A172 (cell line): ENCODE measurements at places on chromosomes 4 and X. TPM values are rescaled to one million over a fixed set of nuclear protein-coding genes. Genes with fewer than 3 reads are reported as not detected.

The ZRSR2 gene
- total RNA-seq = 5.5 and 8.0 TPM in 2 replicates

The MUC7 gene
- total RNA-seq = not detected in 2 replicates

The TXK gene
- total RNA-seq = not detected in 2 replicates

The BEX2 gene
- total RNA-seq = 0.76 and 2.6 TPM in 2 replicates

The PDGFC gene
- total RNA-seq = 27.5 and 36.9 TPM in 2 replicates

The S100G gene
- not detected in 2 replicates for total RNA-seq

The ADH1C gene
- total RNA-seq = 0.05 TPM in 1 of 2 replicates, not detected in the other

The PIR gene
- total RNA-seq = 46.9 and 61.1 TPM in 2 replicates

The ATP8A1 gene
- total RNA-seq = not detected in 2 replicates

The TMEM31 gene
- not detected in 2 replicates for total RNA-seq

The CXCL3 gene
- not detected in 2 replicates for total RNA-seq

The ZNF630 gene
- 2.7 and 3.5 TPM in 2 replicates for total RNA-seq

The TEX13C gene
- total RNA-seq = 0.28 and 0.60 TPM in 2 replicates

The GLRA3 gene
- not detected in 2 replicates for total RNA-seq

The TREX2 gene
- 0.62 and 9.5 TPM in 2 replicates for total RNA-seq

The ZNF718 gene
- total RNA-seq = not detected in 2 replicates

The FOXR2 gene
- total RNA-seq = 0.07 TPM in 1 of 2 replicates, not detected in the other

The KLHL13 gene
- total RNA-seq = 0.26 and 0.81 TPM in 2 replicates

The KLHL4 gene
- total RNA-seq = 1.8 and 3.3 TPM in 2 replicates

The DCTD gene
- 98.5 and 113 TPM in 2 replicates for total RNA-seq

The MAGEA2 gene
- total RNA-seq = 0.12 TPM in 1 of 2 replicates, not detected in the other

The CT45A3 gene
- not detected in 2 replicates for total RNA-seq

The ADGRG2 gene
- 5.8 and 6.5 TPM in 2 replicates for total RNA-seq

The VEGFC gene
- 39.3 and 42.8 TPM in 2 replicates for total RNA-seq

The GPAT3 gene
- total RNA-seq = 7.8 and 9.9 TPM in 2 replicates

The ZNF711 gene
- not detected in 2 replicates for total RNA-seq

The NAP1L3 gene
- 1.2 and 1.5 TPM in 2 replicates for total RNA-seq

The SHROOM4 gene
- total RNA-seq = not detected in 2 replicates
